ENCODE measurements at places on chromosomes 7 and 10.

GRCh38 chr7:21256310-21256877 is 171.5 kb upstream of the SP4 start:
- DNase-seq: no peak

GRCh38 chr7:26013551-26014083 is 138.4 kb upstream of the NFE2L3 start:
- peak; percentile 33 for DNase-seq

DNA sequence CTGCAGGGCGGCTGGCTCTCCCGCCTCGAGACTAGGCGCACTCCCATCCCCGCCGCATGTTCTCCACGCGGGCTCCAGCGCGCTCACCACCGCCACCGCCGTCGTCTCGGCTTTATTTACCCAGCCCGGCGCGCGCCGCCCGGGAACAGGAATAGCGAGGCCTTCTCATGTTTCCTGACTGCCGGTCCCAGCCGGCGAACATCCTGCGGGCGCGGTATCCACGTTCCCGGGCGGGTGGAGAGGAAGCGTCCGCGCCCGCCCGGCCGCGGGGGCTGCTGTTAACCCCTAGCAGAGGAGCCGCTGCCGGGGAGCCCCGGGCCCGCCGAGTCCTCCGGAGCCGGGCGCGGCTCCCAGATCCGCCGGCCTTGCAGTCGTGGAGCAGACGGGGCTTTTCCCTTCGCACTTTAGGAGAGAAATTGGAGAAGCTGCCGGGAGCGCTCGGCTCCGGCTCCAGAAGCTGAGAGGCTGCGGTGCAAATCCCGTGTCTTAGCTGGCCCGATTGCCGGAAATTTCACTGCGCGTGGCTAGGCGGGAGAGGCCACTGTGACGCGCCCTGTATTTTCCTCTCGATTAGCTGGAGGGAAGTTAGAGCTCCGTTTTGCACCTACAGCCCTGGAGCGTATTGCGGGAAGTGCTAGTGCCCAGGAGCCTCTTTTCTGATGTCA is at the start of gene MKX:
TSS of gene MKX (minus strand) at position 88 of the 665 bp plus-strand sequence. CDS start 2,404 bp downstream, outside the sequence.
- peak; percentile 68 for DNase-seq

- DNase-seq: no peak
Measured at GRCh38 chr7:94382132-94382531, 12.6 kb upstream of the COL1A2 start.

All from iPS-NIHi11 (cell line).